ENCODE measurements at places on chromosomes 6 and 20.

DNA sequence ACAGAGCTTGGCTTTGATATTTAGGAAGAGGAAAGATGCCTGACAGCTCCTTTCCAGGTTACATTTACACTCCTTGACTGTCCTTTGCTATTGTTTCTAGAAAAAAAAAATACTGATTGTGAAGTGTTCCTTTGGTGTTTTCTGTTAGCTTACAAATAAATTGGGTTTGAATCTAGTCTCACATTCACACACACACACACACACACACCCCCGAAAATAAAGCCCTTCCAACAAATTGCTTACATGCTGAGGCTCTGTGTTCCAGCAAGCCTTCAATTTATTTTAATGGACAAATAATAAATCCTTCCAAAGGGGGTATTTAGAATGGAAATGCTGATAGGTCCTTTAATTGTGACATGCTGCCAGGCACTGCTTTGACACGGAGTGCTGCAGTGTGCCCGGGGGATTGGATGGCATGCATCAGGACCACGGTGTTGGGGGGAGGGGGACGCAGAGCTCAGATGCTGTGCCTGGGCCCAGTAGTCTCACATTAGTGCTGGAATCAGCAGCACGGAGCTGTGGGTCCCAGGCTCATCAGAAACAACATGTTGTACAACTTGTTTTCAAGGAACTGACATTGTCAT, 199.9 kb downstream of the CD83 start:
- DNase-seq, result no peak

GRCh38 chr6:117477988-117478852, 4.3 kb upstream of the DCBLD1 start:
- no peak for DNase-seq

GRCh38 chr6:168864541-168865460, 388.8 kb downstream of the THBS2 start:
- no peak for DNase-seq

GRCh38 chr6:17870300-17871188, 116.9 kb downstream of the KIF13A start:
- DNase-seq, result no peak

- no peak for DNase-seq
These were observed 51.8 kb upstream of the MYB start for GRCh38 chr6:135129136-135129856.

GRCh38 chr20:52965819-52966218, 6.3 kb upstream of the TSHZ2 start:
- no peak for DNase-seq

DNA sequence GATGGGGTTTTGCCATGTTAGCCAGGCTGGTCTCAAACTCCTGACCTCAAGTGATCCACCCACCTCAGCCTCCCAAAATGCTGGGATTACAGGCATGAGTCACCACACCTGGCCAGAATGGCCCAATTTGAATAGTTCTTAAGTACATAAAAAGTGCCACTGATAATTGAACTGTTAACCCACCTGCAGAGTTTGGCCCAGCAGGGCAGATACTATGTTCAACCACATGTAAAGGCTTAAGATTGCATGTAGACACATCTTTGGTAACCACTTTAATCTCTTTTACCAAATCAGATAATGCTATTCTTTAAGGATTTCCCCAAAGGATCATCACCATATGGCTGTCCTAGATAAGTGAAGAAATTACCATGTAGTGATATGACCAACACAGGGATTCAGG, 21.3 kb upstream of the SGK1 start:
- no peak for DNase-seq

- DNase-seq, result no peak
These were observed 5.0 kb upstream of the GABRR1 start for GRCh38 chr6:89221971-89222711.

GRCh38 chr6:161079566-161080262, 88.1 kb downstream of the MAP3K4 start:
- peak; percentile 46 for DNase-seq

DNA sequence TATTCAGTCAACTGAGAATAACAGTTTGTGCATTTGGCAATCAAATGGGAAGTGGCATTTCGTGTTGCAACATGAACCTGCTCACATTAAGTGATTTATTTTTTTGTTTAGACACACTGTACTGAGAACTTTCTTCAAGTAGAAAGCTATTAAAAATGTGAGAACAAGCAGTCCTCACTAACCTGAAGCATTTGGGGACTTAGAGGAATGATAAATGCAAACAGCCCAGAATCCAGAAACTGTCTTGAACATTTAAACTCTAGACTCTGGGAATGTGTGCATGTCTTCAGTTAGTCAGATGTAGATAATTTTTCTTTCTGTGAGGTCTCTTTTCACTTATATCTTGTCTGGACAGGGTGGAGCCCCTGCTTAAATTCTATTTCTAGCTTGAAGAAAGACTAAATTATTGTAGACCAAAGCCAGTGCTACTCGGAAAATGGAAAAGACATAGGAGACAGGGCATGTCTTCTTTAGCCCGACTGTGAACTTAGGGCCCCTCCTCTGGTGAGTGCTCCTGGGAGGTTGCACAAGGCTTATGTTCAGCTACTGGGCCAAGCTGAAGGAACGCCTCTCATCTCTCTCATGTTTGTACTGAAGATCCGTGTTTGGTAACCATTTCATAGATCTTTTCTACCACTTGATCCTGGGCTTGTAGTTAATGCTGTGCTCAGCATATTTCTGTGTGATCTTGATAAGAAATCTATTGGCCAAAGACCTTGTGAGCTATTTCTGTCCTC, 70.1 kb downstream of the SLX4IP start:
- no peak for DNase-seq

DNA sequence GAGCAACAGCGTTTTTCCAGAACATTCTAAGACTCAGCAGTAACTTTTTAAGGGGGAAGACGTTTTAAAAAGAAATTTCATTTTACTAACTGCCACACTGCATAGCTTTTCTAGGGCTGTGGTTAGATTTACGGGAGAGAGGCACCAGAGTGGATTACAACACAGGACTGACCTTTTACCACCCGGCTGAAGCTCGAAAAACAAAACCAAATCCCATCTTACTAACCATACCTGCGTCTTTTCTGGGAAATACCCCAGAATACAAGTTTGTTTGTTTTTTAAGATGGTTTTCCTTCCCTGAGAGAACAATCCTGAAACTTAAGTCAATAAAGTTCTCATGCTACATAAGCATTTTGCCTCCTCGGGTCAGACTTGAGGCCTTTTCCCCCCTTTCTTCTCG, 209.3 kb upstream of the SOX4 start:
- DNase-seq, result no peak

DNA sequence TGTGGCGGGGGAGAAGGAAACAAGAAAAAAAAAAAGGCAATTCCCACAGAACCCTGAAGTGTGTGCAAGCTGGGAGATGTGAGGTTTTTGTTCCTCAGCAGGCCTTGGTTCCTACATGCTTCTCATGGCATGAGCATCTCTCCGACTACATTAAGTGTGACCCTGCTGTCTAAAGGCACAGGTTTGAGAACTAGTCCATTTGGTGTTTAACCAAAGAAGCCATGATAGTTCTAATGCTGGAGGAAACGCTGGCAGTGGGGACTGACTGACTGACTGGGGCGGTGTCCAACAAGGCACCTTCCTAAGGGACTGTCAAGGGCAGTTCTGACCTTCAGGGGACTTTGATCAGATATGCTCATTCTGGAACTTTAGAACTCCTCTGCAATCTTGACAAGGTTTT, 3.8 kb downstream of the TXNDC5 start:
- no peak for DNase-seq

- DNase-seq, result no peak
These were observed 63.9 kb downstream of the REV3L start for GRCh38 chr6:111418971-111419693.

DNA sequence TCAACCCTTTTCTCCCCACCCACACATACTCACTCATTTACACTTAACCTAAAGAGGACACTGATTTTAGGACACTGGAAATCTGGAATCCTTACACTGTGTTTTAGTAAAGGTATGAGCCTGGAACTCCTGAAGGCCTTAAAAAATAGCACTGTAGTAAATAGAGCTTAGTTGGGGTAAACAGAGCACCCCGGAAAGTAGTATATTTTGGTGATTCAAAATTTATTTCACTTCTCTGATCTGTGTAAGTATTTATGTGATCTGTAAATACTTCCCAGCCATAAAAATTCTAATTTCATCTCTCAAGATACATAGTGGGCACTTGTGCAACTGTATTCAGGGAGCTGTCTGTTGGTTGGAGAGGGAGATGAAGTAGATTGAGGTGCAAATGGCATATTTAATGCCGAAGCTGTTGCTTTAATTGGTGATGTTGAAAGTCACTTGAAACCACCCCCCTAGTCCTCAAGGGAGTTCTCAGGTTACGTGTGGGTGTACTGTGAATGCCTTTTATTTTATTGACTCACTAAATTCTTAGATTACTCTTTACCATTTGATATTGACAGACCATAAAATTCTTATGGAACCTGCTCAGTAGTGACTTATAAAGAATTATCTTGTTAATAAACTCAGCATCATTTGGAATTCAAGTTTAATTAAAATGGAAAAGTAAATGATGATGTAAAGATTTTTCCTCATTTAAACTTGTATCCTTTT, 154.9 kb downstream of the SOX4 start:
- DNase-seq, result no peak

DNA sequence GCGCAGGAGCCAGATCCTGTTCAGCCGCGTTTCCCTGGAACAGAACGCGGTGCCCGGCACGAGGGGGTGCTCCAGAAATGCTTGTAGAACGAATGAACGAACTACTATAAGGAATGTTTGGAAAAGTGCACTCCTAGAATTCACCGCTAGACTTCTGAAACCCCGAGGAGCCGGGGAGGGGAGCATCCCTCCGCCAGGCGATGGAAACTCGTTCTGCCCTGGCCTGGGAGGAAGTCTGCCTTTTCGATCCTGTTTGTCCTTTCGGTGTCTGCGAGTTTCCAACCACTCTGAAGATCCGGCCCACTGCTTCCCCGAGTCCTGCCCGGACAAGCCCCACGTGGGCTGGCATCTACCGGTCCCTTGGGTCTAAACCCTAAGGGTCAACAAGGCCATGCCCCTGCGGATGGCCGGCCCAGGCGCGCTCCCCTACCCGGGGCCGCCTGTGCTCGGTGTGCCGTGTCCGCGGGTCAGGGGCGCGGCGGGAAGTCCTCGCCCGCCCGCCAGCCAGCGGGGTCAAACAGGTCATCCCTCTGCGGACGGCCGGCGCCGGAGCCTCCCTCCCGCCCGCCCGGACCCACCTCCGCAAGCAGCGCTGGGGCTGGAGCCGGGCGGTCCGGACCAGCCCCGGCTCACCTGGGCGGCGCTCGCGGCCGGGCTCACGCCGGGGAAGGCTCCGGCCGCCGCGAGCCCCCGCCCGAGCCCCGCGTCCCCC, 526 bp downstream of the SULF2 start:
- DNase-seq, result no peak

DNA sequence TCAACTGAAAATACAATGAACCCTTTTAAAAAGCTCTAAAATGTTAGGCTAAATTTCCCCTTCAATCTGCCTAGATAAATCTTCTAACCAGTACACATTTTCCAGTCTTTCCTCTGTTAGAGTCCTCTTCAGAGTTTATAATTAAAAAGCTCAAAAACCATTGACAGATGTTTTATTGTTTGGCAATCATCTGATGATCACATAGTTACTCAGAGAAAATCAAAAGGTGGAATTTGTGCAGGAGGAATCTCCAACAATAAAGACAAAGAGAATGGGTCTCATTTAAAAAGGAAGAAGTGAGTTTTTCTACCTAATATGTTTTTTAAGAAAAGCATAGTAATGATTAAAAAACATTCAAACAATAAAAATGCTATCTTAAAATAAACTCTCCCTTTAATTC, 3.1 kb downstream of the TRAPPC3L start:
- DNase-seq, result no peak

GRCh38 chr6:144467921-144468320, 182.8 kb downstream of the UTRN start:
- no peak for DNase-seq

DNA sequence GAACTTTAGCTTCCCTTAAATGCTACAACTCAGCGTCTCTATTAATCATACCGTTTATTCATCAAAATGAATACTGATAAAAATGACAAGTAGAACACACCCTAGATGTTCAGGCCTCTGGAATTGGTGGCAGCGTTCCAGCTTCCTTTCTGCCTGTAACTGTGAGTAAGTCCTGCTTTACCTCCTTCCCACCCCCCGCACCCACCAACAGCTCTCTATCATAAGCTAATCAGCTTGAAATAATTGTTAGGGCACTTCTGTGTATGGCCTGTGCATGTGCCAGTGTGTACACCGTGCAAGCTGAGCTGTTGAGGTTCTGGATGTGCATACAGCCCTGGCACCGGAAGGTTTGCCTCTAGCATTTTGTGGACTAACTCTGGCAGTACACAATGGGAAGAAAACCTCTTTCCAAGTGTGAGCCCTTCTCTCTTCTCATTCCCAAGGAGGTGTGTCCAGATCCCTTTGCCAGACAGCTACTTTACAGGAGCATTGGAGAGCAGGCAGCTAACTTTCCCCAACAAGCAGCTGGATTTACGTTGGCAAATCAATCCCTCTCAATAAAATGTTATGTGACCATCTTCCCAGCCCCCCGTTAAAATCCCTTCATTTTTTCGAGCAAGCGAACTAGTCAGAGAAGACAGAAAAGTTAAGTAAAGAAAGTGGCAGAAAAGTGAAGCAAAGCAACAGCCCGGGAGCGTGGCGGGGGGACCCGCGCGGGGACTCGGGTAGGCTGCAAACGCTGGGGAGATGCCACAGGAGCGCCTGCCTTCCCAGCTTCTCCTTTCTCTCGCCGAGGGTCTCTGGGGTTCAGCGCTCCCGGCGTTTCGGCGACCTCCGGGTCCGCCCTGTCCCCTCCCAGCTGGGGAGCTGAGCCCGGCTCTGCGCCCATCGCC, 803 bp upstream of the ADGRG6 start:
- no peak for DNase-seq

GRCh38 chr6:36350082-36350481, 13.4 kb upstream of the BNIP5 start:
- DNase-seq, result no peak

DNA sequence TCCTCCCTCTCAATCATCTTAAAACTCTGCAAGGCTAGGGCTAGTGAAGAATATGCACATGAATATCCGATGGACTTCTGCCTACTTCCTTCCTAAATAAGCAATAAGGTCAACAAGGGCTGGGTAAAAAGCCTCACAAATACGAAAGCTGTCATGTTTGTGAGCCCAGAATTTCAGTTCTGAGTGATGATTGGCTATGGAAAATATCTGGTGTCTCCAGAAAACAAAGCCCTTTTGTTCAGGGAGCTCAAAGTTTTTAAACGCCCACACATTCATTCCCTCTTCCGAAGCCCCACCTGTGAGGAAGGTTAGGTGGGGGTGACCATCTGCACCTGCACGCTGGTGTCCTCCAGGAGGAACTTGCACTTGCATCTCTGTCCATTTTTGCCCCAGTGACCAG, 126.9 kb upstream of the ARMC2 start:
- no peak for DNase-seq

DNA sequence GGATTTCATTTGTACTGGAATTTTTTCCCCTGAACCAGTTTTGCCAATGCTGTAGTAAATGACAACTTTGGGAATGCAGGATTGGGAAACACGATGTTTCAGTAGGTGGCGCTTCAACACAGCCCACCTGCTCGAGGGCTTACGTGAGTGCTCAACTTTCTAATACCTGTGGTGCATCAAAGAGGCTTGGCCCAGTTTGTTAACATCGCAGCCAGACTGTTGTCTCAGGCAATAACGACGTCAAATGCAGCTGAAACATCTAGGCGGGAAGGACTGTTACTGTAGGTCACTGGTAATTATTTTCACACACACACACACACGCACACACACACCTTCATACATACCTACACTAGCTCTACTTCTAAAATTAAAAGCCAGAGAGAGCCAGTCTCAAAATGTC, 815.5 kb upstream of the SLC35B3 start:
- DNase-seq, result no peak

All from stimulated activated CD4-positive, alpha-beta T cell treated with anti-CD3 and anti-CD28 coated beads, Interleukin-12 subunit alpha, Interleukin-12 subunit beta, amount 100 ng/mL, for 24 hours (primary cell).